ENCODE measurements at places on chromosomes 3 and 15.

GRCh38 chr3:32186876-32187275, 51.6 kb upstream of the CMTM8 start:
- no peak for DNase-seq

GRCh38 chr15:53869044-53869805, 109.0 kb upstream of the UNC13C start:
- no peak for DNase-seq

- no peak for DNase-seq
Observed at GRCh38 chr15:76101655-76102054, 41.9 kb downstream of the TMEM266 start.

DNA sequence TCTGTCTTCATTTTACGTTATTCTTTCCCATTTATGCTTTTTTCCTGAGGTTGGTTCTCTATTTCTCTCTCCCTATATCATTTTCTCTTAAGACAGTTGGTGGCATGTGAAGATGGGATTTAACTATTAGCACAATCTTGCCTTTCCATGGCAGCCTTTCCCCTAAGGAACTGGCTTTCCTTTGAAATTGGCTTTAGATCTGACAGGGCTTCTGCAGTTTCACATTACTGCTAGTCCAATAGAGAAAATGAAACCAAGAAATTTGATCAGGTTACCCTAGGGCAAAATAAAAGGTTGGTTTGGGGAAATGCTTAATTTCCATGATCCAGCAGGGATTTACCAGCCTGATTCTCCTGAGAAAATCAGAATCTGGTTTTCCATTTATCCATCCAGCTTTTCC, 22.7 kb upstream of the CHL1 start:
- DNase-seq, result no peak

- DNase-seq, result no peak
Observed at GRCh38 chr3:5217824-5218595, 30.5 kb downstream of the EDEM1 start.

Data from kidney (tissue), 22 donors.